ENCODE measurements at places on chromosomes 3 and 15.

- DNase-seq: no peak
Observed at GRCh38 chr15:69859866-69860265, 237.9 kb downstream of the TLE3 start.

GRCh38 chr15:58537033-58537432 lies 105.2 kb downstream of the LIPC start:
- no peak for DNase-seq

- no peak for DNase-seq
Observed at GRCh38 chr3:46565607-46566039, 479 bp downstream of the LRRC2 start.

GRCh38 chr3:149128821-149129220 lies 617 bp upstream of the HPS3 start:
- DNase-seq: no peak

GRCh38 chr3:29619676-29620075 lies 338.8 kb downstream of the RBMS3 start:
- no peak for DNase-seq

DNA sequence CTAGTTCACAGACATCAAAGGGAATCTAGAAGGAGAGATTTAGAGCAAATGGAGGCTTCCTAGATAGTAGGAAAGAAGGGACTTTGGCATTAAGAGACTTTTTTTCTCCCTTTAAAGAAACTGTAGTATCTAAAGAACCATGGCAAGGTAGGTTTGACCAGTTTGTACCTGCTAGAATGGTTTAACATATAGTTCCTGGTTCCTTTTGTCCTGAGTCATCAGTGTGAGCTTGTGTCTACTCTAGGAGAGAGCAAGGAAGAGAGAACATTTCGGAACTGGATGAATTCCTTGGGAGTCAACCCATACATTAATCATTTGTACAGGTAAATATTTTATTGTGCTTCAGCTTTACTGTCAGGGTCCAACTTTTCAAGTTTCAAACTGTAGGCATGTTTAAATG lies 29.6 kb upstream of the TRPC1 start:
- DNase-seq: no peak

GRCh38 chr15:71570736-71571135 lies 239.6 kb upstream of the NR2E3 start:
- no peak for DNase-seq

DNA sequence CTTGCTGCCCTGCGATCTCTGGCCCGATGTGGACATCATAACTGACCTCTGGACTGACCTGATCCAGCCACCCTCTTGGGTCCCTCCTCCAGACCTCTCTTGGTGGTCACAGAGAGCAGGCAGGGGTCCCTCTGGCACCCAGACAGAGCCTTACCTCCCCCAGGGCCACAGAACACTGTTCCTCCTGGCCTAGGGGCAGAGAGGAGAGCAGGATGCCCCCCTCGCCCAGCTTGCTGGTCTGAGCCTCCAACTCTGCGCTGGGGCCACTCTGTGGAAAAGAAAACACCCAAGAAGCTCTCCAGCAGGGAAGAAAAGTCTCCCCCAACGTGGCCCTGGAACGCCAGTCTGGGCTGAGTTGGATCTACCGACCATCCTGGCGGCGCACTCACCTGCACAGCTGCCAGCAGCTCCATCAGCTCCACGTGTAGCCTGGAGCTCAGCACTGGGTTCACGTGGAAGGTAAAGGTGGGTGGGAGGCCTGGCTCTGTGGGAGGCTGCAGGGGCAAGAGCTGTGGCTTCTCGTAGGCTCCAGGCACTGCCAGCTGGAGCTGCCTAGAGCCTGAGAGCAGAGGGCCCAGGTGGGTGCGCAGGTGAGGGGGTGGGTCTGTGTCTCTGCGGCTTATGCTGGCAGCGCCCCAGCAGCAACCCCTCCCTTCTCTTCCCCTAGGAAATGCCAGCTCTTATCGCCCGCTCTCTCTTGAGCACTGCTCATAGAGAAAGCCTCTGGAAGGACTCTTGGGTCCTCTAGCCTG lies 6.0 kb downstream of the PLA2G4F start:
- no peak for DNase-seq

DNA sequence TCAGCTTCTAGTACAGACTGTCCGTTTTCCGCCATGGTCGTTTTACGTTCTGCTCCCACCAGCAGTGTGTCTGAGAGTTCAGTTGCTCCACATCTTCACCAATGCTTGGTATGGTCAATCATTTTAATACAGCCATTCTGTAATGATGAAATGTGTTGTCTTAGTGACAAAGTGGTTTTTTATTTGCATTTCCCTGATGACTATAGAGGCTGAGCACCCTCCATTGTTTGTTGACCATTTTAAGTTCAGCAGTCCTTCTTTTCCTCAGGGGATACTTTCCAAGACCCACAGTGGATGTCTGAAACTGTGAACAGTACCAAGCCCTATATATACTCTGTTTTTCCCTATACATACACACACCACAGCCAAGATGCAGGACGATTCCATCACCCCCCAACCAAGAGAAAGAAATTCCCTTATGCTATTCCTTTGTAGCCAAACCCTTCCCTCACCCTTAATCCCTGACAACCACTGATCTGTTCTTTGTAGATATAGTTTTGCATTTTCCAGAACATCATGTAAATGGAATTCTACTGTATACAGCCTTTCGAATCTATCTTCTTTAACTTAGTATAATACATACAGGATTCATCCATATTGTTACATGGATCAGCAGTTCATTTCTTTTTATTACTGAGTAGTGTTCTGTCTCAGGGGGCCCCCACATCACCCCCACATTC lies 55.9 kb downstream of the C3orf20 start:
- DNase-seq: no peak

GRCh38 chr15:81752546-81752942 lies 293.3 kb downstream of the MEX3B start:
- no peak for DNase-seq

- DNase-seq: no peak
Observed at GRCh38 chr15:83578691-83579090, 75.2 kb upstream of the ADAMTSL3 start.

GRCh38 chr3:175240921-175241320 lies 381.8 kb downstream of the NAALADL2 start:
- DNase-seq: no peak

DNA sequence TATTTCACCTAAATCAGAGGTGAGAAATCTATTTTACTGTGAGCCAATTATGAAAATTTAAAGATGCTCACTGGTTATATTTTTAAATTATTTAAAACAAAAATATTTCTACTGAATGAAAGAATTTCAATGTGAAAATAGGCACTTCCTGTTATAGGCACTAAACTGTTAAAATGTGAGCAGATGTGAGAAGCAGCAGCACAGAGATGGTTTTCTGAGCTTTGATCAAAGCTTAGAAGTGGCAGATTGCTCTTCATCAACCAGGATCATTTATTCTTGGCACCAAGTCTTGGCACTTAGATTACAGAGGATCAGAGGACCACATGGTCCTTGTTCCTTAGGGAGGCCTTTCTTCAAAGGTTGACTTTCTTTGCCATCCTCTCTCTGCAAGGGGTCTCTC lies 18.0 kb upstream of the TSC22D2 start:
- no peak for DNase-seq

DNA sequence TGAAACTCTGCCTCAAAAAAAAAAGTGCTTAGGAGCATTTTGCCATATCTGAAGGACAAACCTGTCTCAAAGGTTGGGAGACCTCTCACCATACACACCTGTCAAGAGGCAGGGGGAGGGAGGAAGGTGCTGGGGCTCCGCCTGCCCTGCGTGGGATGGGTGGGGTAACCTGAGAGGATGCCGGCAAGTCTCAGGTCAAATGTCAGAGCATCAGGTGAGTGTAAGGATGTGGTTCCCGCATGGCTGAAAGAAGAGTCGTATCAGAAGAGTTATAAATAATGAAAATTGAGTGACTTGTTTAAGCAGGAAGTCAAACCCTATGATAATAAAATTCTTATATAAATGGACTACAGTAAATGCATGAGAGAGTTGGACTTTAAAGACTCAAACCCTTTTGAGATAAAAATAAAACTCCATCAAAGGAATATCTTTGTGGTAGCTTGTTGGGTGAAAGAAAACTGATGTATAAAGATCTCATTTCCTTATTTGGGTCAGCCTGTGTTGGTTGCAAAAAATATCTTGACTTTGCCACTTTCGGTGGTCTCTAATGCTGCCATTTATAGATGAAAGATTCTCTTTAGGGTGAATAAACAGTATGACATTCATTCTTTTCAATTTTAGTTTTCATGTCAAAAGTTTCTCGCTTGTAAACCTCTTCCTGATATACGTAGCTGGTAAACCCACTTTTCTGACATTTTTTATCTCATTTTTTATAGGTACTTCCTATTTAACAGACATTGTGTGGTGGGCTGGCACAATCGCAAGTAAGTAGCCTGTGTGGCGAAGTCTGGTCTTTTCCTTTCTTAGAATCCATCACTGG lies 23.8 kb downstream of the NIPA1 start:
- DNase-seq: no peak

- no peak for DNase-seq
Observed at GRCh38 chr15:48190932-48191573, 412 bp upstream of the CTXN2 start.

- DNase-seq: no peak
Observed at GRCh38 chr3:120196812-120197211, 88.2 kb downstream of the GPR156 start.

- DNase-seq: no peak
Observed at GRCh38 chr3:37787153-37787867, 74.4 kb upstream of the CTDSPL start.

GRCh38 chr15:73258271-73259108 lies 110.3 kb downstream of the HCN4 start:
- DNase-seq: no peak

GRCh38 chr15:82789491-82789890 lies 16.4 kb downstream of the FSD2 start:
- no peak for DNase-seq

GRCh38 chr3:188962253-188963247 lies 209.2 kb upstream of the TPRG1 start:
- peak; percentile 16 for DNase-seq

DNA sequence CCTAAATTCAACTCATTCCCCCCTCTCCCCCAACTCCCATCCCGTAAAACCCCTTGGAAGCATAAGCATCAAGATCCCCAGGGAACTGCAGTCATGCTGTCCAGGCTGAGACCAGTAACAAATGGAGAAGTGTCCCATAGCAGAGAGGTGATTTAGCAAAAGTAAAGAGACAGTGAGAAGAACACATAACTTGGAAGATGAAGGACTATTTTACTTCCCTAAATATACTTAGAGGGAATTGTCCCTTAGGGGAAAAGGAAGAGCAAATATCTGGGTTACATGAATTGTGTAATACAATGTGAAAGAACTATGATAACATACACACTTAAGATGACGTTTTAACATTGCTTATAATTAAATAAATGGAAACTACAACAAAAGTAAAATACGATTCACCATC lies 61.6 kb upstream of the LRRFIP2 start:
- DNase-seq: no peak

DNA sequence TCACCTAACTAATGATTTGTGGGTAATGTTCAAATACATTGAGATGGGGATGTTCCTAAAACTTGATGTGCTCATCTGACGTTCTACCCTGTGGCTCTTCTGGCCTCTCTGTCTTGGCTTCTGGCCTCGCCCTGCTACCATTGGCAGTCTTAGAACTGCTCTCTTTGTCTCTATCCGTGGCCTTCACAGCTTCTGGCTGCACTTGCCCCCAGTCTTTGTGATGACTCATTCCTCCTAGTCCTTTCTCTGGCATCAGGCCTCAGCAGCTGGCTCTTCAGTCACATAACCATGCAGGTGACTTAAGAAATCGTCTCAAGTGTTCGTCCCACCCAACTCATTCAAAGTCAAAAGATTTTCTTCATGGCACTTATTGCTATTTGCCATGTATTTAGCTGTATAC lies 188.1 kb downstream of the BBX start:
- no peak for DNase-seq

GRCh38 chr3:33544126-33544525 lies 103.9 kb upstream of the UBP1 start:
- no peak for DNase-seq

DNA sequence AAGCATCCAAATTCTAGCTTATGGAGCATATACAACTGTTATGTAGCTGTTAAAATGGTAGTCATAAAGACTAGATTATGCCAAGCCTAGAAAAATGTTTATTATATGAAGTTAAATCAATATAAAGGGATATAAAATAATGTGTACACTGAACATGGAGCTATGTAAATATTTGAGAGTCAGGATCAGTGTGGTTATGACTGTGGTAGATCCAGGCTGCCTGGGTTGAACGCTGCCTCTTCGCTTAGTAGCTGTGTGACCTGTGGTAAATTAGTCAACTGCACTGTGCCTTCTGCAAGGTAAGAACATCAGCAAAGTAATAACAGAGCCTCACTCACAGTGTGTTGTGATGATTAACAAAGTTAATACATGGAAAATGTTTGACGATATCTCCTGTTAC lies 212.2 kb downstream of the RBMS3 start:
- DNase-seq: no peak

DNA sequence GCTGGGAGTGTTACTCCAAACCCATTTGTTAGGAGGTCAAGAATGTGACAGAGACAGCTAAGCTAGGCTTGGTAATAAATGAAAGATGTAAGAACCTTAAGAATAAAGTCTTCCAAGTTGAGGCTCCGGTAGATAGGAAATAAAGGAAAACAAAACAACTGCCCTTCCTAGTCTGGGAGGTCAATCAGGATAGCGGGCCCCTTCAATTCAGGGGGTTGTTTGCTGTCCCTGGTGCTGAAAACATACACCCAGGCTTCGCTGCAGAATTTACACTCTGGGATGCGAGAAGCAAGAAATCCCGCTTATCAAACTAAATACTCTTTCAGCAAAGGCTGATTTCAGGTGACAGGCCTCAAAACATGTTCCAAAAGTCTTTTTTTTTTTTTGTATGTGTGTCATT lies 393.4 kb downstream of the NTRK3 start:
- DNase-seq: no peak

DNA sequence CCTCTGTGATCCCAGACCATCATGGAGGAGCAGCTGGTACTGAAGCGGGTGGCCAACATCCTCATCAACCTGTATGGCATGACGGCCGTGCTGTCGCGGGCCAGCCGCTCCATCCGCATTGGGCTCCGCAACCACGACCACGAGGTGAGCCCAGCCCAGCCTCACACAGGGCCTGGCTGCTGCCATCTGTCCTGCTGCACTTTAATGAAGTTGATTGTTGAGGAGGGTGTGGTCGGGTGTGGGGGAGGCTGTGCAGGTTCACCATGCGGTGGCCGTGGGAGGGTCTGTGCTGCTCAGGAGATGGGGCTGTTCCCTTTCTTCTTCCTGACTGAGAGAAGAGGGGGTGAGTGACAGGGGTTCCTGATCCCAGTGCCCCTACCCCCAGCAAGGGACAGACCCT lies 30.6 kb downstream of the ACAD9 start:
- no peak for DNase-seq

- DNase-seq: peak; percentile 97
Observed at GRCh38 chr15:45279024-45279698, 27.1 kb downstream of the SLC28A2 start.

- DNase-seq: no peak
Observed at GRCh38 chr3:171763392-171763791, 46.9 kb downstream of the PLD1 start.
